Activated CD4-positive, alpha-beta T cell treated with anti-CD3 and anti-CD28 coated beads, Interleukin-2, Interleukin-6, amounts not matched to agents 100 ng/mL and 50 ng/mL, durations not matched to agents 16 hours and 8 hours (primary cell): ENCODE measurements at places on chromosomes 7 and 10.
A peak's percentile ranks its signal among the peaks of the same experiment; 100 is the strongest.

- DNase-seq = no peak
Observed at GRCh38 chr7:27160145-27160545, 3.7 kb upstream of the HOXA7 start.

DNA sequence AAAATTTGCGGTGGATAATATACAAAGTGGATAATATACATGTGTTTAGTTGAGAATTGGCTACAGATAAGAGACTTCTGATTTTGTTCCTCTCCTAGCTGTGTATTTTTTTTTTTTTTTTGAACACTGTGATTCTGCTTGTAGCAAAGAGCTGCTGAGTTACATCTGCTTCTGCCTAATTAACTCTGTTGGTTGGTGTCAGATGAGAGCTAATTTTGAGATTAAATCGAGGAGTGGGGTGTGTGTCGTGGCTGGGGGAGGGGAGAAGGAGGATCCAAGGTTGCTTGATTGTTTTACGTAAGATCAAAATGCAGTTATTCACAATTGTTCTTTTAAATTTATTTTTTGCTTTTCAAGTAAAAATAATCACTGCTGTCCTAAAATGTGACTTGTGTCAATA is 11.3 kb downstream of the KAT6B start:
- no peak for DNase-seq

- no peak for DNase-seq
Observed at GRCh38 chr7:26101361-26102151, 50.4 kb upstream of the NFE2L3 start.

GRCh38 chr7:110719741-110720140 is 371.2 kb upstream of the LRRN3 start:
- no peak for DNase-seq

GRCh38 chr7:46383605-46384004 is 462.5 kb upstream of the IGFBP3 start:
- DNase-seq = no peak

DNA sequence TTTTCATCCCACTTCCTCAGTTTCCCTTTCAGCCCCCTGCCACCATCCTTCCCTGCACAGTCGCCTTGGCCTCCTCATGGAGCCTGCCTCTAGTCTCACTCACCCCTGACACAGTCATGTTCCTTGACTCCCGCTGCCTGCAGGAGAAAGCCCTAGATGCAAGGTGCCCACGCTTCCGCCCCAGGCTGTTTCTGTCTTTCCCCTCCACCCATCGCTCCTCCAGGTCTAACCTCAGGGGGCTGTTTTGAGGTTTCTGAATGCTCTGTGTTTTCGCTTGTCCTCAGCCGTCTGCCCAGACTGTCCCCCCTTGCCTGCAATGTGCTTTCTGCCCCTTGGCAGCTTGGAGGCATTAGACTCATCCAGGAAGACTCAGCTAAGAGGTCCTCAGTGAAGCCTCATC is 89.9 kb downstream of the EMX2 start:
- no peak for DNase-seq

GRCh38 chr10:119441921-119442757 is 100.4 kb downstream of the RGS10 start:
- DNase-seq = no peak

GRCh38 chr7:37738321-37738720 is 54.8 kb downstream of the GPR141 start:
- no peak for DNase-seq

GRCh38 chr7:30181736-30182522 is 47.1 kb downstream of the MTURN start:
- no peak for DNase-seq

GRCh38 chr10:113267619-113268562 is 285.0 kb upstream of the HABP2 start:
- no peak for DNase-seq

GRCh38 chr10:23094786-23095403 is 484 bp upstream of the MSRB2 start:
- DNase-seq = no peak

GRCh38 chr7:78443811-78444210 is 645.2 kb downstream of the PHTF2 start:
- no peak for DNase-seq

DNA sequence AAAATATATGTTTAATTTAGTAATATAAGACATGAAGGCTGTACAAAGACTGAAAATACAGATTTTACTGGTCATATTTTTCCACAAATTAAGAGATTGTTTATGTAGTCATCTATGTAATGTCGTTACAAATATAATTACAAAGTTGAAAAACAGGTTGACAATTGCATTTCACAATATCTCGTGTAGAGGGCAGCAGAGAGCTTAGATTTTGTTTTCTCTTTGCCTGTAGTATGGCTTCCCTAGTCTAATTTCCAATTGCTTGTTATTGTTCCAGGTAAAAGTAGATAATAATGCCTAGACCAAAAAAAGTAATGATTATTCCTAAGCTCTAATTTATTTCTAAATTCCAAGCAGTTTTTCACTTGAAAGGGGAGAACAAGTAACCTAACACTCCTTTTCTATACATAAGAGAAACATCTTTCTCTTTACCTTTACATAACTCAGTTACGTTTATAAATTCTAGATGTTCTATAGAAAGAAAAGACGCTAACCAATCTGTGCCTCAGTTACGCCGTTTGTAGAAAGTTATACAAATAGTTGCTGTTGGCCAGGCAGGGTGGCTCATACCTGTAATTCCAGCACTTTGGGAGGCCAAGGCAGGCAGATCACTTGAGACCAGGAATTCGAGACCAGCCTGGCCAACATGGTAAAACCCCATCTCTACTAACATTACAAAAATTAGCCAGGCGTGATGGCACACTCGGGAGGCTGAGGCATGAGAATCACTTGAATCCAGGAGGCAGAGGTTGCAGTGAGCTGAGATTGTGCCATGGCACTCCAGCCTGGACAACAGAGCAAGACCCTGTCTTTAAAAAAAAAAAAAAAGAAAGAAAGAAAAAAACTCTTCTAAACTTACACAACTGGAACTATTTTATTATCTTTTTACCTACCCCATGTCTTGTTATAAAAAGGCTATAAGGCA is 30.0 kb downstream of the NET1 start:
- peak; percentile 72 for DNase-seq

- DNase-seq = no peak
Observed at GRCh38 chr7:29815181-29816105, 9.1 kb downstream of the WIPF3 start.

DNA sequence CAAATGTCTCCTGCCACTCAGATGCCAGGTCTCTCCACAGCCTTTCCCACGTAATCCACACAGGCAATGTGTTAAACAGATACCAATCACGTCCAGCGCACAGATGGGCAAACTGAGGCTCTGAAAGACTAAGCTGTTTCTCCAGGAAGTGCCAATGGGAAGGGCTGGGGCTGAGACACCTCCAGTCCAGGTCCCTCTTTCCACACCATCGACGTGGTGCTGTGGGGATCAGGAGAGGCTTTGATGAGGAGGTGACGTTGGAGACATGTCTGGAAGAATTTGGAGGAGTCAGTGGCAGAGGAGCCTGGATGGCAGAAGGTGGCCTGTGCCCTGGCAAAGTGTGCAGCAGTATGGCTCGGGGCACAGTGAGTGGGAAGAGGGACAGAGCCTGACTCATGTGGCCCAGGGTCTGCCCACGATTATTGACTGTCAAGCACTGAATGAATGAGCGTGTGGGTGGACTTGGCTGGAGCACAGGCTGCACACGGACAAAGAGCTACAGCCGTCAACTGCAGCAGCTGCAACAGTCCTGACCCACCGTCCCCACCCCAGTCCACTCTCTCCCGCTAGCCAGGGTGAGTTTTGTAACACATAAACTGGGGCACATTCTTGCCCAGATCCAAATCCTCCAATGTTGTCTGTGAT is 40.8 kb upstream of the HSPA12A start:
- no peak for DNase-seq
